ENCODE measurements at places on chromosomes 13 and 19.

DNA sequence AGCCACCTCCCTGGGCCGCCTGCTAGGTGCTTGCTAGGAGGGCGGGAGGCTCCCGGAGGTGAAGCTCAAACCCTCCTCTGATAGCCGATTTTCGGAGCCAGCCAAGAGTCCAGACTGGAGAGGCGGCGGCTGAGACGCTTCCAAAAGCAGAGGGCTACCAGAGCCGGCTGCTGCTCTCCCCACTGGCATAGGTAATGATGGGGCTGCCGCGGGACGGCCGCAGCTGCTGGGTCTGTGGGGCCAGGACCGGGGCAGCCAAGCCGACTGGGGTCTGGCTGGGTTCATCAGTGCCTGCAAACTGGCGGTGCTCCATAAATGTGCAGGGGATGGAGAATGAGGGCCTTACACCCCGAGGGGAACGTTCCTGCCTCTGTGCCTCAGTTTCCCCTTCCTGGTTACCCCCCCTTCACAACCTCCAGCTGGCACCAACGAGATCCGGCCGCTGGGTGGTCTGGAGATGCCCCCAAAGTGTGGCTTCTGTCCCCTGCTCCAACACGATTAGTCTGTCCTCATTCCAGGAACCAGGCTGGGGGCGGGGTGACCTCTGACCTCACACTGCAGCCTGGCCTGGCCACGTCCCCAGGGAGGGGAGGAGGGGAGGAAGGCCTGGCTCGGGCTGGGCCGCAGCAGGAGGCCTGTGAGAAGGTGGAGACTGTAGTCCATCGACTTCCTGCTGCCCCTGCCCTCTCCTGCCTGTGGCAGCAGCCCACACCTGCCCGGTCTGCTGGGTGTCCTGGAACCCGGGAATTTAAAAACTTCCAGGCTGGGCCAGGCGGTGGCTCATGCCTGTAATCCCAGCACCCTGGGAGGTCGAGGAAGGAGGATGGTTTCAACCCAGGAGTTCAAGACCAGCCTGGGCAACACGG lies 3.8 kb upstream of the WDR18 start:
- no peak for DNase-seq

GRCh38 chr19:14972676-14973075 lies 7.0 kb downstream of the SLC1A6 start:
- DNase-seq: no peak

GRCh38 chr13:93200626-93201025 lies 26.0 kb upstream of the GPC6 start:
- DNase-seq: no peak

DNA sequence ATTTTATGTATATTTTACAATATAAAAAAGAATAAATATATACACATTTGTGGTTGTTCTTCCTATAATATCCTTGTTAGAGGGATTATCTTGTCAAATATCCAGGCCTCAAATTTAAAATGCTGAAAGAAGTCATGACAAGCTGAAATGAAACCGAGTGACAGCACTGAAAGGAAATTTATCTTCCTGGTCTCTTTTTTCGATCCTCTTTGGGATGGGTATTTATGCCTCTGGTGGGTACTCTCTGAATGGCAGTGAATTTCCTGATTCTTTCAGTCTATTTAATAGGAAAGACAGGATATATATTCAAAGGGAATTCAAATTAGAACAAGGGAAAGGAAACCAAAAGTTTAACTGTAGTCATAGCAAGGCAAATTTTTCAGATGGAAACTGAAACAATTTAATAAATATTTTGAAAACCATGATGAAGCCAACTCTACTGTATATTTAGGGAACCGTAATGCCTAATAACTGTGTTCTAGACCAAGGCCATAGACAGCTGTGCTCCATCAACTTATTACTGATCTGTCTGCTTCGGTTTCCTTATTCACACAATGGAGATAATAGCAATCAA lies 97.9 kb downstream of the DLEU7 start:
- DNase-seq: no peak
